Hepatocyte (in vitro differentiated cells): ENCODE measurements at places on chromosomes 12 and 14. TPM values are rescaled to one million over a fixed set of nuclear protein-coding genes. Genes with fewer than 3 reads are reported as not detected.

GZMB gene
- total RNA-seq: not detected in 2 replicates

ACOT6 gene
- total RNA-seq: not detected in 2 replicates

DNA sequence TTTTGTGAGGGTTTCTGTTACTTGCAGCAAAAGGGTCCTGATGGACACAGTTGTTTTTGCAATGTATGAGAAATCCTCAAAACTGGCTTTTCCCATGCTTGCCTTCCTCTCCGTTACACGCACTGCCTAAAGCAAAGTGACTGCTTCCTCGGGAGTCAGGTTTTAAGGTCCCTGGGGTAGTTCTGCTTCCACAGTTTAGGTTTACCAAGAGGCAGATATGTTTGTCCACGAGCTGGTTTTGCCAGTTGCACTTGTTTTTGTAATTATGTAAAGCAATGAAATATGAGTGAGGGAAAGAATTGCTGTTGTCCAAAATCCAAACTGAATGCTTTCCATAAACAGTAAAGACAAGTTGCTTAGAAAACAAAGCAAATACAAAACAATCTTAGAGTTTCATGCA lies 290.7 kb upstream of the AMIGO2 start:
- no peaks in the 10 kb centered on the region for H3K27me3 ChIP-seq
- H3K36me3 ChIP-seq: no peaks in the 10 kb centered on the region
- no peak overlapping the region for H3K4me3 ChIP-seq
- no peaks in the 10 kb centered on the region for H3K4me1 ChIP-seq

GRCh38 chr12:6996040-6996441 lies 22.2 kb downstream of the LPCAT3 start:
- H3K36me3 ChIP-seq: no peaks in the 10 kb centered on the region
- H3K4me1 ChIP-seq: peaks cover 20% of the 10 kb centered on the region
- H3K27me3 ChIP-seq: no peaks in the 10 kb centered on the region
- DNase-seq: peak; percentile 71
- H3K27ac ChIP-seq: peak overlapping the region; percentile 69

GRCh38 chr14:96055065-96055752 lies 16.0 kb downstream of the C14orf132 start:
- no peaks in the 10 kb centered on the region for H3K4me1 ChIP-seq
- no peaks in the 10 kb centered on the region for H3K36me3 ChIP-seq
- H3K27ac ChIP-seq: no peak overlapping the region
- H3K4me3 ChIP-seq: no peak overlapping the region

GRCh38 chr12:100481021-100481420 lies 7.4 kb downstream of the NR1H4 start:
- no peak overlapping the region for H3K27ac ChIP-seq
- H3K36me3 ChIP-seq: no peaks in the 10 kb centered on the region
- H3K27me3 ChIP-seq: no peaks in the 10 kb centered on the region

- no peaks in the 10 kb centered on the region for H3K36me3 ChIP-seq
- no peak for DNase-seq
- no peaks in the 10 kb centered on the region for H3K4me1 ChIP-seq
- H3K27me3 ChIP-seq: no peaks in the 10 kb centered on the region
- H3K4me3 ChIP-seq: no peak overlapping the region
- no peak overlapping the region for H3K27ac ChIP-seq
Measured at GRCh38 chr12:11568762-11569478, 80.6 kb upstream of the ETV6 start.

- no peak overlapping the region for H3K27ac ChIP-seq
- no peak overlapping the region for H3K4me3 ChIP-seq
- no peaks in the 10 kb centered on the region for H3K36me3 ChIP-seq
- peaks cover 9% of the 10 kb centered on the region for H3K4me1 ChIP-seq
- no peaks in the 10 kb centered on the region for H3K27me3 ChIP-seq
Measured at GRCh38 chr14:92549859-92550230, 36.3 kb downstream of the RIN3 start.

DNA sequence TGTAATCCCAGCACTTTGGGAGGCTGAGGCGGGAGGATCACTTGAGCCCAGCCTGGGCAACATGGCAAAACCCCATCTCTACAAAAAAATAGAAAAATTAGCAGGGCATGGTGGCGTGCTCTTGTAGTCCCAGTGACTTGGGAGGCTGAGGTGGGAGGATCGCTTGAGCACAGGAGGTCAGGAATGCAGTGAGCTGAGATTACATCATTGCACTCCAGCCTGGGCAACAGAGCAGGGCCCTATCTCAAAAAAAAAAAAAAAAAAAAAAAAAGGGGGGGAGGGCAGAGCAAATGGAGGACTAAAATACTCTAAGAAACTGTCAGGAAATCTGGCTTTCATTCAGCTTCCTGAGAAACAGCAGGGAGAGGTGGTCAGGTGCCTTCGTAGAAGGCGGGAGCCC lies 31.7 kb upstream of the TSPAN9 start:
- no peak overlapping the region for H3K27ac ChIP-seq
- H3K4me1 ChIP-seq: no peaks in the 10 kb centered on the region
- H3K36me3 ChIP-seq: no peaks in the 10 kb centered on the region
- H3K4me3 ChIP-seq: no peak overlapping the region

FOXN4 gene
- total RNA-seq: not detected in 2 replicates

DNA sequence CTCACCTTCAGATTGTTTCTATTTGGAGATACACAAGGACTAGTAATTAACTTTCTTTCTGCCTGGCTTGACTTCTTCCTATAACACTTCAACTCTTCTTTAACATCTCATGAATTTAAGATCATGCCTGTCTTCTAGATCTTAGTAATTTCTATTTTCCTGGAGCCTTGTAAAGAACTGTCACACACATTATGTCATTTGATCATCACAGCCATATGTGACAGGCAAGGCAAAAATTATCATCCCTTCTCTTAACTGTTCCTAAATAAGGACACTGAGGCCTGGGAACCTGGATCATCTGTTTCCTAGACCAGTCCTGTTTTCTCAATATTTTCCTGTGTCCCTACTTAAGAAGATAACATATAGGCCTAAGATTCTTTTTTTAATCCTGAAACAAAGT lies 27.2 kb downstream of the NRDE2 start:
- H3K4me3 ChIP-seq: no peak overlapping the region
- DNase-seq: no peak
- H3K36me3 ChIP-seq: no peaks in the 10 kb centered on the region
- H3K4me1 ChIP-seq: peaks cover 30% of the 10 kb centered on the region

KCNA1 gene
- 0.27 and 0.36 TPM in 2 replicates for total RNA-seq

LRRC10 gene
- total RNA-seq: not detected in 2 replicates

ABCC9 gene
- 7.2 and 10.0 TPM in 2 replicates for total RNA-seq

RPL10L gene
- not detected in 2 replicates for total RNA-seq

IFI27 gene
- 1.1 and 1.8 TPM in 2 replicates for total RNA-seq

- H3K36me3 ChIP-seq: no peaks in the 10 kb centered on the region
- no peak overlapping the region for H3K4me3 ChIP-seq
- peaks cover 17% of the 10 kb centered on the region for H3K27me3 ChIP-seq
- no peaks in the 10 kb centered on the region for H3K4me1 ChIP-seq
- DNase-seq: no peak
Measured at GRCh38 chr12:131461096-131461495, 249.8 kb upstream of the SFSWAP start.

GRCh38 chr14:32587461-32587860 lies 258.4 kb downstream of the AKAP6 start:
- H3K4me3 ChIP-seq: no peak overlapping the region
- H3K27ac ChIP-seq: no peak overlapping the region
- H3K36me3 ChIP-seq: no peaks in the 10 kb centered on the region
- H3K4me1 ChIP-seq: no peaks in the 10 kb centered on the region
- no peaks in the 10 kb centered on the region for H3K27me3 ChIP-seq

DNA sequence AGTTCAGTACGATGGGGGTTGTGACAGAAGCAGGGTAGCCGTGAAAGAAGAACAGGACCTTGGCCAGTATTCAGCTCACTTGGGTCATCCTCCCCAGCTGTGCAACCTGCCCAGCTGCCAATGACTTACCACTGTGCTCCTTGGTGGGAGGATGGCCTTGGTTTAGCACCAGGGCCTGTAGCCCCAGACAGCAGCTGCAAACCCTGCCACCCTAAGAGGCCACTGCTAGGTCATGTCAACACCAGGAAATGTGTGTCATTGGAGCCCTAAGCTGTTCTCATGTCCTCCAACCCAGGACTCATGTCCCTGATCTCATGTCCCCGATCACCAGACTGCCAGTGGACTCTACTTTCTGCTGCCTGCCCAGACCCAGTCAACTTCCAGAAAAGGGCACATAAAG lies 3.0 kb upstream of the CRACR2A start:
- no peaks in the 10 kb centered on the region for H3K36me3 ChIP-seq
- DNase-seq: no peak
- H3K4me3 ChIP-seq: no peak overlapping the region
- H3K27ac ChIP-seq: no peak overlapping the region
- H3K4me1 ChIP-seq: peaks cover 6% of the 10 kb centered on the region

GRCh38 chr14:64632056-64632455 lies 72.2 kb upstream of the PLEKHG3 start:
- no peak overlapping the region for H3K4me3 ChIP-seq
- no peaks in the 10 kb centered on the region for H3K27me3 ChIP-seq
- H3K27ac ChIP-seq: no peak overlapping the region
- DNase-seq: no peak
- no peaks in the 10 kb centered on the region for H3K36me3 ChIP-seq

- peaks cover 23% of the 10 kb centered on the region for H3K4me1 ChIP-seq
- H3K27me3 ChIP-seq: no peaks in the 10 kb centered on the region
- H3K36me3 ChIP-seq: no peaks in the 10 kb centered on the region
- peak; percentile 81 for DNase-seq
- peak overlapping the region; percentile 64 for H3K4me3 ChIP-seq
Measured at GRCh38 chr14:95515596-95516552, 576 bp downstream of the SYNE3 start.

DNA sequence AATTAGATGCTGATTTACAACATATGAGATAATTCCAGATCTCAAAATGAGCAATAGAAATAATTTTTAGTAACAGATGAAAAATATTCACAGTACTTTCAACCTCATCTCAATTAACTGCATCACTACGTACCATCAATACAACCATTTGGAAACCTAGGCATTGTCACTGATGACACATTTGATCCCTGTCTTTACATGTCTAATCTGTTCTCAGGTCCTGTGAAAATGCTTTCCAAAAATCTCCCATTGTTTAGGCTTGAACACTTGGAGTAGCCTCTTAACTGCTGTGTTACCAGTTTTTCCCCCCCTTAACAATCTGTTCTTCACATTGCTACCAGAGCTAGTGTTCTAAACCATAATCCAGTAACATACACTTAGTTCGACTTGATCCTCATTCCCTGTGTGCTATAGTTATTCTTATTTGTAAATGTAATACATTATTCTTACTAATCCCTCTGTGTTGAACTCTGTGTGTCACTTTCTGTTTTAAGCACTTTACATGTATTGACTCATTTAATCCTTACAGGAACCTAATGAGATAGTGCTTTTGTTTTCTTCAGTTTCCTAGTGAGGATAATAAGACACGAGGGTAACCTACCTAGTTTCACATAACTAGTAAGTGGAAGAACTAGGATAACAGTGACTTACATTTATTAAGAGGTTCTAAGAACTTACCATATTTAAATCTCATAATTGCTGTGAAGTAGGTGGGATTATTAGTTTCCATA lies 41.7 kb downstream of the LARP4 start:
- no peak overlapping the region for H3K4me3 ChIP-seq
- peaks cover 3% of the 10 kb centered on the region for H3K36me3 ChIP-seq
- no peak overlapping the region for H3K27ac ChIP-seq
- H3K27me3 ChIP-seq: no peaks in the 10 kb centered on the region
- no peak for DNase-seq
- no peaks in the 10 kb centered on the region for H3K4me1 ChIP-seq

ZFYVE1 gene
- 13.6 and 15.3 TPM in 2 replicates for total RNA-seq

TTLL5 gene
- total RNA-seq: 8.9 and 14.3 TPM in 2 replicates

TMTC1 gene
- 13.1 and 14.0 TPM in 2 replicates for total RNA-seq

GRCh38 chr12:82896979-82897378 lies 210.3 kb downstream of the TMTC2 start:
- H3K27ac ChIP-seq: peak overlapping the region; percentile 65
- H3K27me3 ChIP-seq: no peaks in the 10 kb centered on the region
- DNase-seq: peak; percentile 71

DNA sequence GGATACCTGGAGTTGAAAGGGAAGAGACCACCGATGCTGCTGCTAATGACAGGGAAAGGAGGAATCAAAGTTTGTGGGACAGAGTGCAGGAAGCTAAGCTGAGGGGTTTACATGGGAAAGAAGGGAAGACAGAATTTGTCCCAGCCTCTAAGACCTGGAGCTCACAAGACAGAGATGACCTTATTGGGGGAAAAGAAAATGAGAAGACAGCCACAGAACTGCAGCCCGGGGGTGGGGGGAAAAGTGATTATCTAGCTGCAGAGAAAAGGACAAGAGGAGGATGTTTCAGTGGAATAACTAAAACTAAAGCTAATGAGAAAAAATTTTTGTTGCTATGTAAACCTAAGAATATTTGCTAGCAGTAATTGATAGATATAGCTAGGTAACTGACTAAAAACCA lies 30.7 kb downstream of the NDUFA12 start:
- H3K4me1 ChIP-seq: peaks cover 4% of the 10 kb centered on the region
- no peaks in the 10 kb centered on the region for H3K27me3 ChIP-seq
- H3K4me3 ChIP-seq: no peak overlapping the region
- H3K36me3 ChIP-seq: no peaks in the 10 kb centered on the region

- H3K36me3 ChIP-seq: no peaks in the 10 kb centered on the region
- peak overlapping the region; percentile 93 for H3K27ac ChIP-seq
Measured at GRCh38 chr12:13377698-13378097, 181.2 kb downstream of the EMP1 start.

KCNMB4 gene
- 4.6 and 9.2 TPM in 2 replicates for total RNA-seq

GRCh38 chr14:72594099-72594901 lies 299.6 kb downstream of the DPF3 start:
- H3K36me3 ChIP-seq: no peaks in the 10 kb centered on the region
- no peaks in the 10 kb centered on the region for H3K4me1 ChIP-seq
- no peak overlapping the region for H3K4me3 ChIP-seq
- peaks cover 3% of the 10 kb centered on the region for H3K27me3 ChIP-seq
